Temporal lobe (tissue), 4 donors: ENCODE measurements at places on chromosomes 5 and 9. TPM values are rescaled to one million over a fixed set of nuclear protein-coding genes. Genes with fewer than 3 reads are reported as not detected.

Gene CA9
- total RNA-seq, result 0.98 TPM

Gene TAF11L10
- not detected for total RNA-seq

Gene PDE8B
- 8.9 TPM for total RNA-seq

Gene ENTPD8
- total RNA-seq, result not detected

Gene PCSK1
- 1.2 TPM for total RNA-seq

Gene GRIN3A
- 6.9 TPM for total RNA-seq

Gene NHP2
- total RNA-seq, result 88.0 TPM

Gene CD72
- total RNA-seq, result 0.49 TPM

Gene CCNJL
- 2.2 TPM for total RNA-seq

Gene SLC4A9
- total RNA-seq, result under 0.01 TPM

Gene CTXN3
- total RNA-seq, result 3.2 TPM

Gene ROR2
- total RNA-seq, result 0.74 TPM

Gene RAB3C
- total RNA-seq, result 33.9 TPM

Gene SPATA31D4
- total RNA-seq, result not detected

Gene RASA1
- 56.3 TPM for total RNA-seq

Gene CARD6
- 0.74 TPM for total RNA-seq

Gene PCDHB9
- total RNA-seq, result 6.6 TPM

Gene RHOBTB3
- total RNA-seq, result 135 TPM

Gene SLC22A5
- total RNA-seq, result 6.1 TPM

Gene BTNL8
- under 0.01 TPM for total RNA-seq

Gene FOXD4L3
- not detected for total RNA-seq

Gene GABRA6
- 0.25 TPM for total RNA-seq

Gene TLR4
- total RNA-seq, result 3.9 TPM

Gene PFN3
- 0.74 TPM for total RNA-seq

Gene PCDHB6
- 3.7 TPM for total RNA-seq

Gene ADGRV1
- total RNA-seq, result 150 TPM

Gene CD274
- total RNA-seq, result 0.49 TPM

Gene BHMT2
- 0.25 TPM for total RNA-seq

Gene GAPT
- 0.25 TPM for total RNA-seq

Gene PRDM9
- not detected for total RNA-seq

Gene FOXD4L4
- 0.25 TPM for total RNA-seq

Gene SYK
- 1.2 TPM for total RNA-seq

Gene TAF11L4
- total RNA-seq, result not detected

Gene PLCXD3
- total RNA-seq, result 7.6 TPM

Gene OLFML2A
- total RNA-seq, result 3.2 TPM

Gene LTC4S
- 0.74 TPM for total RNA-seq

Gene FAM151B
- 19.2 TPM for total RNA-seq

Gene EIF4E1B
- not detected for total RNA-seq

Gene C9
- not detected for total RNA-seq

Gene DIPK1B
- 18.2 TPM for total RNA-seq

Gene IL5
- not detected for total RNA-seq

Gene MBLAC2
- total RNA-seq, result 14.3 TPM

Gene LRRC14B
- 0.25 TPM for total RNA-seq

Gene ZNF474
- 0.98 TPM for total RNA-seq

Gene NPR3
- total RNA-seq, result 15.2 TPM

Gene CCDC192
- total RNA-seq, result 0.25 TPM
